ENCODE measurements at places on chromosomes 1 and 21. TPM values are rescaled to one million over a fixed set of nuclear protein-coding genes. Genes with fewer than 3 reads are reported as not detected.

- no peak for DNase-seq
These were observed 84.5 kb downstream of the CC2D1B start for GRCh38 chr1:52281518-52281917.

SLC9C2 gene
- polyA plus RNA-seq: 0.51 TPM

FCAMR gene
- 0.10 TPM for polyA plus RNA-seq

GNAT2 gene
- not detected for polyA plus RNA-seq

DNA sequence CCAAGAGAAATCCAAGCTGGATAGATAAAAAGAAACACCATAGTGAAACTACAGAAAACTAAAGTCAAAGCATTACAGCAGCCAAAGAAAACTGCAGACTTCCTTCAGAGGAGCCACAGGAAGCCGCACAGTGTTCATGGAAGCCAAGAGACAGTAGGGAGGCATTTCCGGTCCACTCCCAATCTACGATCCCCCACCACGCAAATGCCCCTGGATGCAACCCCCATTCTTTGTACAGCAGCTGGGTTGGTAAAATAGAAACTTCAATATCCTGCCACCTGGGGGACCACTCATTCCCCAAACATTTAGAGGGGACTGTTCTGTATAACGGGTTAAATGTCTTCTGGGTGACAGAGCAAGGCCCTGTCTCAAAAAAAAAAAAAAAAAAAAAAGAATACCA is 43.9 kb upstream of the TSPEAR start:
- DNase-seq: no peak

- DNase-seq: no peak
These were observed 2.2 kb downstream of the CD46 start for GRCh38 chr1:207754011-207754410.

DNA sequence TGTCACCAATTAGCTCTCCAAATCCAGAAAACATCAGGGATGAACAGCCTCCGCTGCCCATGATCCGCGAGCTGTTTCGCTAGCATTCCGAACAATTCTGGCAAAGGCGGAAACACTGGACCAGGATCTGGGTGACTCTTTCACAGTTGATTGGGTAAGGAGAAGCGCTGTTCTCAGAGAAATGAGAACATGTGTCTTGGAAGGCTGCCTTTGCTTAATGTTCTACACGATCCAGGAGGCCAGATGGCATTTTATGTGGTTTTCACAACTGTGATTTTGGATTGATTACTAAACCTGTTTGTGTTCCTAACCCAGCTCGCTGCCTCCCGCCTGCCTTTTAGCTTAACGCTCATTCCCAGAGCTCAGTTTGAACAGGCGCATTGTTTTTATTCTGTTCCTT is 144.0 kb downstream of the KIF26B start:
- DNase-seq: peak; percentile 19

ADAMTSL4 gene
- 20.6 TPM for polyA plus RNA-seq
